Heart right ventricle (tissue), 16 donors: ENCODE measurements at places on chromosomes 5 and 9. TPM values are rescaled to one million over a fixed set of nuclear protein-coding genes. Genes with fewer than 3 reads are reported as not detected.

CSNK1G3 gene
- total RNA-seq = 22.4 TPM

DNA sequence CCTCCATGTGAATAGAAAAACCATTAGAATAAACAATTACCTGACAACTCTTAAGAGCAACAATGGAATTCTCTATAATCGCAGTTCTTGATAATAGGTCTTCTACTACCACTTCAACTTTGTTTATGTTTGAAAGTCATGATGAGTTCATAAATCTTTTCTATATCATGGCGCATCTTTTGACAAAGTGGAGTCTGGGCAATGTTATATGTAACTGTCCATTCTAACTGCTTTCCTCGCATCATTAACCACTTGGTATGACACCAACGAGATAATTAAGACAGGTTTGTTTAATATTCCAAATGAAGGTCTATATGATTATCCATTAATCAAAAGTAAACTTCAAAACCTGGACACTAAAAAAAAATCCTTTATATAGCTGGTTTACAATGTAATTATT lies 272.0 kb downstream of the DENND1A start:
- H3K27me3 ChIP-seq = no peaks in the 10 kb centered on the region
- peaks cover 4% of the 10 kb centered on the region for H3K36me3 ChIP-seq
- H3K4me1 ChIP-seq = no peaks in the 10 kb centered on the region

GRCh38 chr9:110835404-110835803 lies 166.8 kb downstream of the MUSK start:
- H3K36me3 ChIP-seq = no peaks in the 10 kb centered on the region
- no peaks in the 10 kb centered on the region for H3K4me1 ChIP-seq
- no peaks in the 10 kb centered on the region for H3K27me3 ChIP-seq
- H3K4me3 ChIP-seq = no peak overlapping the region
- no peak overlapping the region for H3K27ac ChIP-seq
- DNase-seq = no peak

GRCh38 chr9:36051317-36051716 lies 14.6 kb downstream of the RECK start:
- no peak overlapping the region for H3K4me3 ChIP-seq
- DNase-seq = no peak
- no peaks in the 10 kb centered on the region for H3K27me3 ChIP-seq
- peaks cover 25% of the 10 kb centered on the region for H3K4me1 ChIP-seq

DNA sequence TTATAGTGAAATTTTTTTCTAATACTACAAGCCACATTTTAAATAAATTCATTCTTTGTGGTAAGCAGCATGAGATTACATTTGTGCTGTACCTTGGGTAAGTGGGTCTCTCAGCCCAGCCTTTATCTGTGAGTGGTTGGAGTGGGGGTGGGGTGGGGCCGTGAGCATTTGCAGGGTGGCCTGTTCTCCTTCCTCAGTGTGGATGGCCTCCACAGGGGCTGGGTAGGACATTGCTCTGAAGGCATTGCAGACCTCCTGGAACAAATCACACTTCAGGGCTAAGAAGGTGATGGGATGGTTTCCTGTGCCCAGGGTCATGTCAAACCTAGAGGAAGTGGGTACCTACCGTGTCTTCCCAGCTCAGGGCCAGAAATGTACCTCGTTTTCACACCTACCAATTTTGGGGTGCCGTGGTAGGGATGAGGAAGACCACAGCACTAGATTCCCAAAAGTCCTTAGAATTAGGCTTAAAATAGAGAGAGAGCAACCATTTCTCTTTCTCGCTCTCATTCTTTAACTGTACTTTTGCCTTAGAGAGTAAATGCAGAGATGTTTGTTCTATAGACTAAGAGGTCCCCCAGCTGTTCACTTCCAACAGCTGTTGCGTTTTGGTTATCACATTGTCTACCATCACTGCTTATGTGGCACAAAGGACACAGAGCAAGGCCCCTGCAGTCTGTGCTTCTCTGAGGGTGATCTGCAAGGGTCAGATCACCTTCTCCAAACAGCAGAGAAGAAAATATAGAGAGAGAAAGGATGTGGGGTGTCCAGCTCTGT lies 83.4 kb upstream of the CTSL start:
- no peak overlapping the region for H3K4me3 ChIP-seq
- no peak overlapping the region for H3K27ac ChIP-seq
- H3K27me3 ChIP-seq = no peaks in the 10 kb centered on the region
- H3K36me3 ChIP-seq = no peaks in the 10 kb centered on the region

OBP2B gene
- not detected for total RNA-seq

GRCh38 chr9:77177894-77178794 lies 810 bp downstream of the VPS13A start:
- peak overlapping the region; percentile 89 for H3K27ac ChIP-seq
- peaks cover 3% of the 10 kb centered on the region for H3K4me1 ChIP-seq
- H3K36me3 ChIP-seq = no peaks in the 10 kb centered on the region
- H3K27me3 ChIP-seq = no peaks in the 10 kb centered on the region
- DNase-seq = peak; percentile 27

SH2D3C gene
- total RNA-seq = 20.9 TPM
